Natural killer cell (primary cell): ENCODE measurements at places on chromosomes 6 and 20. TPM values are rescaled to one million over a fixed set of nuclear protein-coding genes. Genes with fewer than 3 reads are reported as not detected.

GRCh38 chr6:49082611-49083010 lies 380.4 kb downstream of the MMUT start:
- DNase-seq, result no peak

DNA sequence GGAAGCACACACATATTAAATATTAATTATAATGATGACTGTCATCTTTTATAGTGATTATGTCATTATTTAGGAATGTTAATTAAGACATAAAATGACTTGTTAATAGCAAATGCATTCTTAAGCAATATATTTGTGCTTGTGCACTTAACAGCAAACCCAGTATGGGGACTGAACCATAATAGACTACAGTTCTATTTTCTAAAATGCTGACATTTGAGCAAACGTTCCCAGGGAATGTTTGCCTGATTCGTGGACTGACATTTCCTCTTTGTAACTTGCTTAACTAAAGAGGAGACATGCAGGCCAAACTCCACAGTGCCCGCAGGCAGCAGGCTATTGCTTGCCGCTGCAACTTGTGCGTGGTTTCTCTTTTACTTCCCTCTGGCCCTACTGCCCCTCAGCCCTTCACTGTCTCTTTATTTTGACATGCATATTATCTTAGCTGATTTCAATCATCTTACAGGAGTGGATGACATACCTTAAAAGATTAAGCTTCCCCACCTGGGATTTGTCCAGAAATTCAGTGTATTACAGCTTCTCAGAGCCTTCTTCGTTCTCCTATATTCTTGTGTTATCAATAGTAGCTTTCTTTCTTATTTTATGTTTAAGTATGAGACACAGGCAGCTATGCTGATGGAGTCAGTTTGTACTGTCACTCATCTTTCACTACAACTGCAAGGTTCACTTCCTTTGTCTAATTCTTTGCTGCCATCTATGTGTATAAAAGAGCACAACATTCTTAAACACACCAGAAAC lies 141.5 kb downstream of the GMDS start:
- peak; percentile 56 for DNase-seq

SLC17A9 gene
- total RNA-seq, result 22.3 TPM

ISM1 gene
- total RNA-seq, result not detected

ZNF451 gene
- 131 TPM for total RNA-seq

GRCh38 chr6:165793287-165793825 lies 130.3 kb upstream of the PDE10A start:
- DNase-seq, result no peak

- DNase-seq, result peak; percentile 27
Observed at GRCh38 chr6:2900221-2900807, 2.8 kb downstream of the SERPINB9 start.

MAPK13 gene
- total RNA-seq, result 52.1 TPM

GRCh38 chr6:116015561-116015960 lies 45.1 kb downstream of the FRK start:
- DNase-seq, result no peak

- DNase-seq, result no peak
Observed at GRCh38 chr6:7025861-7026260, 81.9 kb upstream of the RREB1 start.

DNA sequence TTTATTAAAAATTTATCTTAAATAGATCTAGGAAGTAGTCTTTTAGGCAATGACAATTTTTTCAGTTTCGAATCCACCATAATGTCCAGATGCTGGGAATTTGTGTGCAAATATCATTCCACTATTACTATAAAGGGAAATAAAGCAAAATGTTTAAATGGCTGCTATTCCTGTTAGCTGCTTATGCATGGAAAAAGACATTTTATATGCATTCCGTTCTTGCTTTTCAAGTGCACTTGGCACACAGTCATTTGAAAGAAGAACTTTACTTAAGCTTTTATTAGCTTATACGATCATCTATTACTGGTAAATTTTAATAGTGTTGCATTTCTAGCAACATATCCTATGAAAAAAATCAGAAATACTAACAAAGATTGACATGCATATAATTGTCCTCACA lies 42.0 kb downstream of the PRL start:
- no peak for DNase-seq

CRIP3 gene
- 3.6 TPM for total RNA-seq

GRCh38 chr20:31870726-31871617 lies 538 bp downstream of the TTLL9 start:
- DNase-seq, result no peak

GRCh38 chr20:59032713-59033059 lies 551 bp upstream of the ATP5F1E start:
- no peak for DNase-seq

PKHD1 gene
- not detected for total RNA-seq

GRCh38 chr6:33592595-33593413 lies 12.7 kb upstream of the BAK1 start:
- DNase-seq, result no peak

GRCh38 chr6:108364470-108364869 lies 69.6 kb downstream of the AFG1L start:
- no peak for DNase-seq

DNA sequence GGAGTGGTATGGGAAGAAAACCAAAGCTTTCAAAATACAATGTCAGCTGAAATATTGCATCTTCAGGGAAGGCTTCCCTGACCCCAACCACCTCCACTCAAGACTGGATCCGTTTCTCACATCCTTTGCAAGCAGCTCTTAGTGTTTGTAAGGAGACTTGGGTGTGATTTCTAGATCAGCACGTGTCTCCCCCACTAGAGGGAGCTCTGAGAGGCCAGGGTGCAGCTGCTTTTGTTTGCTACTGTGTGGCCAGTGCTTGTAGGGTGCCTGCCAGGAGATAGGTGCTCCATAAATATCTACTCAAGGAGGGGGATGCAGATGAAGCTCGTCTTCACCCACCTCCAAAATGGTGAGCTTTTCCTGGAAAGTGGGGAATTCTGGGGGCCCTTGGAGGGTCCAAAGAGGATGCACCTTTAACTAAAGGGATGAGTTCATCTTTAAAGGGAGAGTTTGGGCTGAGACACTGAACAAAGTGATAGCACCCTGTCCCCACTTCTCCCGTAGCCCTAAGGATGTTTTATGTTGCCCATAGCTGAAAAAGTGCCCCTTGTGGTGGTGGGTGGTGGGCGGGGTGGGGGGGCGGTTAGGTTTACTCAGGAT lies 52.6 kb upstream of the MAFB start:
- DNase-seq, result peak; percentile 28

GPX6 gene
- not detected for total RNA-seq

DNA sequence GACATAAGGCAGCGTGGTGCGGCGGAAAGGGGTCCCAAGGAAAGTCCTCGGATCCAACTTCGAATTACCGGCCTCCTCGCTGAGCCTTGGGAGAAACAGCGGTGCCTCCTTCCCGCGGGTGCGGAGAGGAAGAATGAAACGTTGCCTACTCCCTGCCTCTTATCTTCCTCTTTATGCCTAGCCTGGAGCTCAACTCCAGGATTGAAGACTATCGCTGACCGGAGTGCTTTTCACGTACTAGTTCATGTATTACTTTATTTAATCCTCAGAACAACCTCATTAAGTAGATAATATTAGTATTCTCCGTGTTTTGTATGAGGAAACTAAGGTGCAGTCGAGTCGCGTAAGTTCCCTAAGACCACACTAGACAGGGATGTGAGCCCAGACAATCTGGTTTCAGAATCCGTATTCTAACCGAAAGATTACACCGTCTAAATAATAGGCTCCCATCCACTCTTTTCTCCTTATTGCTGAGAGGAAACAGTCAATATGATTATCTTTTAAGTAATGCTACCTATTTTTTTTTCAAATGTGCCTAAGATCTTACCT lies 793 bp upstream of the PDSS2 start:
- DNase-seq, result no peak

- DNase-seq, result no peak
Observed at GRCh38 chr6:142722012-142722411, 223.0 kb downstream of the HIVEP2 start.

- DNase-seq, result peak; percentile 54
Observed at GRCh38 chr6:26457806-26458688, at the start of gene BTN2A1. Gene BTN2A1 (plus strand): TSS chr6:26457955. CDS start chr6:26458637, 682 bp downstream.

ULBP2 gene
- total RNA-seq, result 2.4 TPM

XKR7 gene
- not detected for total RNA-seq

IPCEF1 gene
- 53.2 TPM for total RNA-seq

DNA sequence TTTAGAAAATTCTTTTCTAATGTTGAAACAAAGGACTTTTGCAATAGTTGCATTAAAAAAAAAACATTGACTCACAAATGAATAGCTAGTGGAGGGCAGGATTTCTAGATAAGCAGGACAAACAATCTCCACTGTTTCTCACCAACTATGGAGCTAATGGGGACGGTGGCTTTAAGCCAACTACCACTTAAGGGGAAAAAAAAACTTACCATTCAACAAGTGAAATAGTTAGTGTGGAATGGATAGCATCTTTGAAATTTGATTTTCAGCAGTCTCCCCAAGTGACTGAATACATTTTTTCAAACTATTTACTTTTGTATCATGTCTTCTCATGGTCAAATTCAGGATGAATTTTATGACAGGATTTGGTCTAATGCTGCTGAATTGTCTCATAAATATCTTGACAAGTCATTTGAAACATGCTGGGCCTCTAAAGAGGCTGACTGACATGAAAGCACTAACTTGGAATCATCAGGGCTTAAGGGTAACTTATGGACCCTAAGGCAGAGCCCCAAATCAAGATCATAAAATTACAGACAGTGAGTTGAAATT lies 100.5 kb downstream of the EYA4 start:
- DNase-seq, result no peak

HCRTR2 gene
- total RNA-seq, result not detected

DNA sequence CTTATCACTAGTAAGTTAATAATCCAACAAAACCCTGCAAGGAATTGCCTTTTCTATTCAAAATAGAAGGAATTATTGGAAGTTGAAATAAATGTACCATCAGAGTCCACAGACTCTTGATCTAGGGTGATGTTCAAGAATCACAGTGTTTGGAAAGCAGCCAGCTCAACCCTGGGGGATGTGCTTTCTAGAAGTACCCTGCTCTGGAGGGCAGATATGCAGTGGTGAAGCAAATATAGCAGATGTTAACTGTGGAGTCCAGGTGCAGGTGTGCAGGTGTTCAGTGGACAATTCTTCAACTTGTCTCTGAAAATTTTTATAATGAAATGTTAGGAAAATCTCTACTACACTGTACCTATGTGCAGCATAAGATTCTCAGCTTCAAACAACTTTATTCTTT lies 9.1 kb upstream of the INSM1 start:
- DNase-seq, result no peak

GRCh38 chr20:63814891-63815614 lies 16.0 kb downstream of the ZBTB46 start:
- no peak for DNase-seq
